ENCODE measurements at places on chromosomes 6 and 20.

- DNase-seq: no peak
Measured at GRCh38 chr6:15325540-15325955, 79.7 kb downstream of the JARID2 start.

- DNase-seq: no peak
Measured at GRCh38 chr20:49210757-49211110, 8.5 kb upstream of the DDX27 start.

DNA sequence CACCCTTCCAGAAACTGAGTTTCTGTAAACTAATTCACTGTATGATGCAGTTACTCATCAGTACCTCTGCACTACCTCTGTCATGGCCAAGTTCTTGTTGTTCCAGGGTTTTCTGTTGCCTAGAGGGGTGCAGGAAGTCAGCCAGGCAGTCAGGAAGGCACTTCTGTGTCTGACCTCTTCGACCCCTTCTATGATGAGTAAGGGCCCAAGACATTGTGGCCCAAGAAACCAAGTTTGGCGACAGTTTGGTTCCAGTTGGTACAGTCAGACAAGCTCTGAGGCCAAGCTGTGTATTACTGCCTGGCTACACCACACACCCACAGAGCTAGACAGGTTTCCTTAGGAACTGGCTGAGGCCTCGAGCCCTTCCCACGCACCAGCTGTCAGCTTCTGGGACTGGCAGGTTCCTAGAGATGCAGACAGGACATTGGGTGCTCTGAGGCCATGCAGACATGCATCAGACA, 41.2 kb downstream of the TRAF3IP2 start:
- DNase-seq: peak; percentile 23

GRCh38 chr6:111487661-111488060, 4.6 kb upstream of the REV3L start:
- peak; percentile 35 for DNase-seq

- DNase-seq: no peak
Measured at GRCh38 chr6:168029459-168030217, 32.2 kb downstream of the KIF25 start.

DNA sequence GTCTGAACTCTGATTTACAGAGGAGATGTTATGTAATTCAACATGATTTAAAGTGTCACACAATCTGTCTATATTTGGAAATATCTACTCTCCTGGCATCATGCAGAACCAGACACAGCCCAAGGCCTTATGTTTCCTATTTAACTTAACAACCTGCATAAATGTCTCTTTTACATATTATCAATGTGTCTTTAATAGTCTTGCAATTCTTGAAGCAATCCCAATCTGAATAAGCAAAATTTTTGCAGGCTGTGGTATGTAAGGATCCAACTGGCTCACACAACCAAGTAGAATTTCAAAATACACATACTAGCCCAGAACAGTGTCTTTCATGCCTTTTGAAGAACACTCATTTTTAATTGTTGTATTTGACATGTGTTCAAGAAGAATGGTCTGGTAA, 443.2 kb downstream of the MAFB start:
- no peak for DNase-seq

DNA sequence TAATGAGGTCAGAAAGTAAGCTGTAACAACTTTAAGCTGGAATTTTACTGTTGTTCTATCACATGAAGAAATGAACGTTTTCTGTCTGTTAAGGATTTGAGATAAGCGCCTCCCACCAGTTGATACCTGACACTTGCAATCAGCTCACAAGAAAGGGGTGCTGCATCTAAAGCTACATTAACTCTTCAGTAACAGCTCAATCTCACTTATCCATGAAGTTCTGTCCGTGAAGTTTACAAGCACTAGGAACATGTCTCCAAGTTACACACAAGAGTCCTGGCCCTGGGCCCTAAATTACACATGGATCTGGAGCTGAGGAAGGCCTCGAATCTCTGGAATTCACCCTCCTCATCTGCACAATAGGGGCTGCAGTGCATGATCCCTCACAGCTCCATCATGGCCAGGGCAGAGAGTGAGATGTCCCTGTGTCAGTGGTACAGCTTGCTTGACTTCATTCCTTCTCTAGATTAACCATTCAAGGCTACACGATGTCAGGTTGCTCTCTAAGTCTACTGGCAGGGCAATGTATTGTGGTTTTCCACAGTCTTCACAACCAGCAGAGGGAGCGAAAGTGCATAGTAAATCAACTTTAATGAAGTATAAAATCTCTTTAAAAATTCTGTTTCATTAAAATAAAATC, 182.4 kb upstream of the MCHR2 start:
- peak; percentile 70 for DNase-seq

GRCh38 chr20:46004889-46005473, 3.7 kb upstream of the MMP9 start:
- peak; percentile 77 for DNase-seq

- no peak for DNase-seq
Measured at GRCh38 chr20:21709535-21709904, 4.1 kb downstream of the PAX1 start.

- peak; percentile 74 for DNase-seq
Measured at GRCh38 chr6:52815167-52816092, 11.8 kb upstream of the GSTA1 start.

- DNase-seq: no peak
Measured at GRCh38 chr6:158347335-158347734, 35.1 kb downstream of the TULP4 start.

GRCh38 chr20:36859282-36859555, 16.7 kb upstream of the TLDC2 start:
- no peak for DNase-seq

DNA sequence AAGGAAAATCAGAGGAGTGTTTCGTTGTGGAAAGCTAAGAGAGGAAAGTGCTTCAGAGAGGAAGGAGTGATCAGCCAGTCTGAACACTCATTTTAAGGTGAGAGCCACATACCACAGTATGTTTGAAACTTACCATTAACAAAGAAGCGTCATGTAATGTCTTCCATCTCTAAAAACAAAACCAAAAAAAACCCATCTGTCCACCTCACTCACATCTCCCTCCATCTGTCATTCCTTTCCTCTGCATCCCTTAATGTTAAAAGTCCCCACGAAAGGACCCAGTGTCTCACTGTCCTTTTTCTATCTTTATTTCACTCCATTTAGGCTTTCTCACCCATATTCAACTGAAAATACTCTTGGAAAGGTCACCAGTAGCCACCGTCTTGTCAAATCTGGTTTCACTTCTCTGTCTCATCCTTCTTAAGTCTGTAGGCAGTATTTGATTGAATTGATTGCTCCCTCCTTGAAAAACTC, 59.4 kb upstream of the GNRH2 start:
- no peak for DNase-seq

GRCh38 chr6:5478380-5478779, 217.1 kb downstream of the FARS2 start:
- no peak for DNase-seq

- DNase-seq: no peak
Measured at GRCh38 chr6:156848533-156848932, 71.4 kb downstream of the ARID1B start.

DNA sequence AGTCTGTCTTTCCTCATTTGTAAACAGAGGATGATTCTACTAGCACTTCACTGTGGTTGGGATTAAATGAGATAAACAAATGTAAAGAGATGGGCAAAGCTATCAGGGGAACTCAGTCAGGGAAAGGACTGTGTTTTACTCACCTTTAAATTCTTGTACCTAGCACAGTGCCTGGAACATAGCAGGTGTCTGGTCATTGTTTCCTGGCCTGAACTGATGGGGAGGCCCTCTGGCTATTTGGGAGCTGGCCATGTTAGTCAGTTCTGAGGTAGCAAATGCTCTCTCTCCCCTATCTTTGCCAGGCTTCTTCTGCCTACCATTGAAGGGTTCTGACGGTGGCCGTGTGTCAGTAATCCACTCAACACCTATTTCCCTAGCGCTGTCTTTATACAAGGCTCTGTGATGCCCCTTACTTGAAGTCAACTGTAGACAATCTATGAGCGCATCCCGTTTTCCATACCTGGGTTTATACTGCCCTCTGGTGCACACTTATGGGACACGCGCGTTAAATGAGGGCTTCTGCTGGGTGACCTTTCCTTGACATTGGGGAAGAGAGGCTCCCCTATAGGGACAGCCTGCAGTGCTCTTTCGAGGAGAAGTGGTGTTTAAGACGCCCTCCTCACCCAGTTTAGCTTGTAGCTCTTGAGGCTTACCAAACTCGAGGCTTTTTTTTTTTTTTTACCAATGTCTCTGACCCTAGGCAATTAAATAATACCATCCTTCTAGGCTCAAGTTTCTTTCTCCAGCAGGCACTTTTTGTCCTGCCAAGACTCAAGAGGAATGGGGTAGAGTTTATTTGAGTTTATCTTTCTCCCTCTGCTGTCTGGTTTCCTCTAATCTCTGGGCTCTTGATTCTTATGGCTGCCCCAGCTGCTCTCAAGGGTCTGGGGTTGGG, 4.0 kb upstream of the SPATS1 start:
- peak; percentile 80 for DNase-seq

- DNase-seq: no peak
Measured at GRCh38 chr6:121971931-121972335, 427.5 kb upstream of the HSF2 start.

DNA sequence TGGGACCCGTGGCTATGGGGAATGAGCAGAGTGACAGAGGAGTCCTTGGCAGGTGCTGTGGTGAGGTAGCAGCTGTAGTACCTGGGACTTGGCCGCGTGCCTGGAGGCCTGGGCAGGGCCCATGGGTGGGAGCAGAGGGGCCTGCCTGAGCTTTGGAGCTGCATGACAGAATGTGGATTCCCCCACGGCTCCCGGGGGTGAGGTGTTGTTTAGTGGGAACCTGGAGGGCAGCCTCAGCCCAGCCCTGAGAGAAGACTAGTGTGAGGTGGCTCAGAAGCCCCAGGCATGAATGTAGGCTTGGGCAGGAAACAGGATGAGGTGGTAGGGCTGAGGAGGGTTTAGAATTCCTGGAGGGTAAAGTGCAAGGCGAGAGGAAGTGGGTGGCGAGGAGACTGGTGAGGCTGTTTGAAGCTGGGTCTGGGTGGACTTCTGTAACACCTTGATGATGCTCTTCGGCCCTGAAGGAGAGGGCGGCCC, 86.5 kb upstream of the SCP2D1 start:
- peak; percentile 16 for DNase-seq

GRCh38 chr20:19699180-19699971, 58.7 kb upstream of the RIN2 start:
- DNase-seq: peak; percentile 81

DNA sequence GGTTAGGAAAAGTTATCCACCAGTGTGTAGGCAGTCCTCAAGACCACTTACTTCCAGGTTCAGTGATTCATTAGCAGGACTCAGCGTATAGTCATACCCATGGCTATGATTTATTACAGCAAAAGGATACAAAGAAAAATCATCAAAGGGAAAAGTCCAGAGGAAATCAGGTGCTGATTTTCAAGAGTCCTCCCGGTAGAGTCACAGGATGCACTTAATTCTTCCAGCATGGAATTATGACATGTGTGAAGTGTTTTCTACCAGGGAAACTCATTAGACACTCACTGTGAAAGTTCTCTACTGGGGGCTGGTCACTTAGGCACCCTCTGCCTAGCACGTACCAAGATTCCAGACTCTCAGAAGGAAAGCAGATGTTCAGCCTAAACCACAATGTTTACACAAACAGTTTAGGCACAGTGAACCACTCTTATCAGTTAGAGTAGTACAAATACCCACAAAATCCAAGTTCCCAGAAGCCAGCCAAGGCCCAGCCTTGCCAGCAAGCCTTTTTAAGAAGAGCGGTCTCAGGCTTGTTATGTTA, 10.2 kb downstream of the WFDC3 start:
- peak; percentile 96 for DNase-seq

DNA sequence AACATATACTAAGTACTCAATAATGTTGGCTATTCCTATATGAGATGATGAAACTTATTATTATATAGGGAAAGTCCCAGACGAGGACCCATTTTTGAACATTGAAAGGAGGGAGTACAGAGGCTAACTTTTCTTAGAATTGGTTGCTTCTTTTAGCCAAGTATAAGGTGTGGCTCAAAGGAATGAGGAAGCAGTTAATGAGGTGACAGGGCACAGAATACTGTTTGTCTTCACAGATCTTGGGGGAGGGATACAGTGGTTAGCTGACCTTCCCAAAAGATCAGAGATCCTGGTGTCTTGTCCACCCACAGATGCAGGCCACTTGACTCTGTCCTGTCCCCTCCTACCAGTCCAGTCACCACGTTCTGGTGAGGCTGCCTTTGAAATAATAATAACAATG, 67.8 kb upstream of the EPB41L1 start:
- peak; percentile 82 for DNase-seq

DNA sequence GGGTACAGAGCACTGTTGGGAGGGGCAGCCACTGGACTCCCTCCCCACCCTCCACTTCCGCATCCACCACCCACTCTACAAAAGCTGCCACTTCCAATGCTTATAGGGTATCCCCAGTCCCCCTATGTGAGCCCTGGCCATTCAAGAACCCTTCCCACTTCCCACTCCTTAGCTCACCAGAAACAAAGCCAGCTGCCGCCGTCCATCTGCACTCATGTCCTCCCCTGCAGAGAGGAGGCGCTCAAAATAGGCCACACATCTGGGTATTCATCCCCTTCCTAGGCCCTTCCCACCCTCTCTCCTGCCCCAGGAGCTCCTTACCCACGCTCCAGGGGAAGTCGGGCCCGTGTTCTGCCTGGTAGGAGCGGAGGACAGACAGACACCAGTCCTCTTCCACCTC, 6.5 kb upstream of the LY6G5C start:
- DNase-seq: no peak

- no peak for DNase-seq
Measured at GRCh38 chr6:29521006-29521680, 33.4 kb upstream of the MAS1L start.

DNA sequence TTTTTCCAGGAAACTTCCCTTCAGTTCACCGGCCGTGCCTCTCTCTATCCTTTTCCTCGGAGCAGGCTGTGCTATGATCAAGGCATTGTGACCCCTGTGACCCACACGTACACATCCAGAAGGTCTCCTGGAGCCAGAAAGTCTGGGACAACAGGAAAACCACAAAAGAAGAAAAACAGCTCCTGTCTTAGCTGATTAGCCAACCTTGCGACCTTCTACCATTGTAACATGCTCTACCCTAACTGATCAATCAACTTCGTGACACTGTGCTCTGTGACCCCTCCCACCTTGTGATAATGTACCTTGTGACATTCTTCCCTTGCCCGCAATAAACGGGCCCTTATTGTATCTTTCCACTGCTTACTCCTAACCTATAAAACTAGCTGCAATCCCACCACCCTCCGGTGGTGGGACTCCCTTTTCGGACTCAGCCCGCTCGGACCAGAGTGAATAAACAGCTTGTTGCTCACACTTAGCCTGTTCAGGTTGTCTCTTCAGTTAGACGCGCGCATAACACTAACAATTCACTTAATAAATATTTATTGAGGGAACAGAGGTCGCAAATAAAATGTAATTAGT, 24.2 kb downstream of the ZNF311 start:
- peak; percentile 90 for DNase-seq

DNA sequence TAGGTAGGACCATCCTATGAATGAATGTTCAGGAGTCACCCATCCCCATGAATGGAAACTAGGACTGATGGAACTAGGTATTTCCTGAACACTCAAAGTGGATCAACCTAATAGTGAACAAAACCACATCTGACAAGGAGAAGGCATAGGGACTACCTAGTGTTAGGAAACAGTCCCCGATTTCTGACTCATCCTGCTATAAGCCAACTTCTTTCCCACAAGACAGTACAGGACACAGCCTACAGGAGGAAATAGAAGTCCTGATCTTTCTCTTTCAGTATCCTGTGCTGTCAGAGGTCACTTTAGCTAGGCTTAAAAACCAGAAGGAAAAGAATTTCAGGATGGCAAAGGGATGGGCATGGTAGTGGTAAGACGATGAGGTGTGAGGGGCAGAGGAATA, 19.5 kb upstream of the GMDS start:
- peak; percentile 58 for DNase-seq
